ENCODE measurements at places on chromosomes 7 and 10.

DNA sequence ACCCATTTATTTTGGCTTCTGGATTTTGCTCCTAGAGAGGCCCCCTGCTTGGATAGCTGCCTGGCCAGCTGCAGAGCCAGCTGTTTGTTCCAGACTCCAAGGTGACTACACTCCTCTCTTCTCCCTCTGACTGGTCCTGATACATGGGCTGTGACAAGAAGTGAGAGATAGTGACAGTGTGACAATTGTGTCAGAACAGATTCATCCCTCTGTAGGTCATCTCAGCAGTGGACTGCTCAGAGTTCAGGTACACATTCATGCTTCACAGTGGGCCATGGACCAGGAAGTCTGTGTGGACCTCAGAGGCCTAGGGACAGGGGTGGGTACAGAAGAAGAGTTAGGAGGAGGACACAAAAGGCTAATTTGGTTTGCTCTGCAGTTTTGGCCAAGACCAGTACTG lies 188.2 kb upstream of the MKLN1 start:
- no peak for DNase-seq

DNA sequence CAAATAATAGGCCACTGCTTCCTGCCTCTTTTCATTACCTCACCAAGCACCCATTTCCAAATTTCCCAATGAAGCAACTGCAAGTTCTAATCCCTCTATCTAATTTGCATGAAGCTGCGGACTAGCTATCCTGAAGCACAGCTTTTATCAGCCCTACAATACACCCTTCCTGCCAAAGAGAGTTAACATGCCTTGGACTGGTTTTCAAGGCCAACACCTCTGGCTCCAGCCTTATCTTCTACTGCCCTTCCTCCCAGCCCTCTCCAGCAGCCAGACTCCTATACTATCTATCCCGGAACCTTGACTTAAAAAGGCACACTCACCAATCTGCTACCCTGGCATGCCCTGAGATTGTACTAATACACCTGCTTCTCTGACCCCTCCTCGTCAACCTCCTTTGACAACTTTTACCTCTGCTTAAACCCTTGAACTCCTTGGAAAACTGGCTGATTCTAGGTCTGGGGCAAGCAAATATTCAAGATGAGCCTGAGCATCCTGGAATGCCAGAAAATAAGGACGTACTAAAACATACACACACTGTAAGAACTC lies 73.4 kb downstream of the SGMS1 start:
- no peak for DNase-seq

DNA sequence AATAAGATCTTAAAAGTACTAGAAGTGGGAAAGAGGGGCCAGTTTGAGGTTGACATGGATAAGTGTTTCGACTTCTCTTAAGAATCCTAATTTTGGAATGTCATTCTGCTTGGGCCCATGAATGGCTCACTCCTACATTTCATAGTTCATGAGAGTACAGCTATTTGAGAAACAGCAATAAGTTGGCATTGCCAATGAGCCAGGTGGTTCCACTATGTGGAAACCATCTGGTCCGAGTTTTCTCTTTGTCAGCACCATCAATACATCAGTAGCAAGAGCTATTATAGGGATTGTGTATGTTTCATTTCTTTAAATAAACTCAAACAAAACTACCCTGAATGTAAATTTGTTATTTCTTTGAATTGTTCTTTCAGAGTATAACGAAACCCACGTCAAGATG lies 78.1 kb upstream of the NEBL start:
- no peak for DNase-seq

DNA sequence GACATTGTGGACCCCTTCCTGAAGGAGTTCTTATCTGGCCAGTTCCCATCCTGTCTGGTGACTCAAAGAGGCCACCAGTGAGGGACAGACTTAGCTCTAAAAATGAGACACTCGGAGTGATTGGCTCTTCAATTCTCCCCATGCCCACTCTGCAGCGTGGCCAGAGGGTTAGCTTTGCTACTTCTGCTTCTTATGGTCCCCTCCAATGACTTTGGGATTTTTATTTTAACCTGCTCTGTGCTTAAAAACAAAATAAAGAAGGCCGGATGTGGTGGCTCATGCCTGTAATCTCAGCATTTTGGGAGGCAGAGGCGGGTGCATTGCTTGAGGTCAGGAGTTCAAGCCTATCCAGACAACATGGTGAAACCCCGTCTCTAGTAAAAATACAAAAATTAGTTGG lies 573.0 kb upstream of the AUTS2 start:
- DNase-seq, result no peak

DNA sequence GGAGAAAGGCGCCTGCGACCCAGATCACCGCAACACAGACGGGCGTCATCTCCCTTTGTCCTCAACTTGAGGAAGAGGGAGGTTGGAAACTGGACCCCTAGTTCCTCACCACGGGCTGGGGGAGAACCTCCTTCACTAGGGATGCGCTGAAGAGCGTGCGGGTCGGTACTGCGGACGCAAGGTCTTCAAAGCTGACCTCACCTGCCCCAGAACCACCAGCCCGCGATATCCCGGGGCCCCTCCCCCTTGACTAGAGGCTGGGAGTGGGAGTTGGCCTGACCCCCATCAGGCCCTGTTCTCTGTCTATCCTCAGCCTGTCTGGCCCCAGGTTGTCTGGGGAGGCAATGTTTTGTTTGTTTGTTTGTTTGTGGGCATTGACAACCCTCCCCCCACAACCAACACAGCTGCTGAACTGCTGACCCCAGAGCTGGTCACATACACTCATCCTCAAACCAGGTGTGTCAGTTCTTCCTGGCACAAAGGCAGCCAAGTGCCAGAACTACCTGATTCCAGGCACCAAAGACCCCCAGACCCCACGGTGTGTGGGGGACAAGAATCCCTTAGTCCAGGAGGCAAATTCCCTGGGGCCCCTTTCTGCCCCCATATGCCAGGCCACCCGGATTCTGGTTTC lies 2.9 kb downstream of the NPM3 start:
- DNase-seq, result no peak

- DNase-seq, result no peak
Measured at GRCh38 chr7:82397879-82398524, 45.6 kb downstream of the CACNA2D1 start.

GRCh38 chr7:111997546-111997945 lies 208.7 kb downstream of the DOCK4 start:
- DNase-seq, result no peak

GRCh38 chr10:70321233-70321632 lies 37.4 kb upstream of the NPFFR1 start:
- no peak for DNase-seq

- no peak for DNase-seq
Measured at GRCh38 chr7:141550386-141551093, 670 bp upstream of the AGK start.

- DNase-seq, result no peak
Measured at GRCh38 chr10:36126076-36126475, 484.0 kb upstream of the FZD8 start.

DNA sequence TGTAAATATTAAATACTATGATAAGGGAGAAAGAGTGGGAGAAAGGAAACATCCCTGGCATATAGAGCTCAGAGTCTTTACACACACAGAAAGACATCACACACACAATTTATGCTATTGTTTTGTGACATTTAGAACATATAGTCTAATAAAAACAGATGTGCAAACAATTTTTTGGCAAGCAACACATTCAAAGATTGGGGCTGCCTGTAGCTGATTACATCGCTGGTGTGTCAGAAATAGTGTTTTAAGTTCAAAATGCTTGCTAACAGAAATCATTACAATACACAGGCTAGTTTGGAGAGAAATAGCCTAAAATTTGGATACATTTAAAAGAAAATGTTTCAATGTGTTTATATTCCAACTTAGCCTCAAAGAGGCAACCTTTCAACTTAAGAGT lies 256.7 kb upstream of the NPVF start:
- no peak for DNase-seq

GRCh38 chr7:141023295-141023694 lies 8.5 kb upstream of the MRPS33 start:
- no peak for DNase-seq

- no peak for DNase-seq
Measured at GRCh38 chr10:75801121-75801520, 369.7 kb downstream of the LRMDA start.

DNA sequence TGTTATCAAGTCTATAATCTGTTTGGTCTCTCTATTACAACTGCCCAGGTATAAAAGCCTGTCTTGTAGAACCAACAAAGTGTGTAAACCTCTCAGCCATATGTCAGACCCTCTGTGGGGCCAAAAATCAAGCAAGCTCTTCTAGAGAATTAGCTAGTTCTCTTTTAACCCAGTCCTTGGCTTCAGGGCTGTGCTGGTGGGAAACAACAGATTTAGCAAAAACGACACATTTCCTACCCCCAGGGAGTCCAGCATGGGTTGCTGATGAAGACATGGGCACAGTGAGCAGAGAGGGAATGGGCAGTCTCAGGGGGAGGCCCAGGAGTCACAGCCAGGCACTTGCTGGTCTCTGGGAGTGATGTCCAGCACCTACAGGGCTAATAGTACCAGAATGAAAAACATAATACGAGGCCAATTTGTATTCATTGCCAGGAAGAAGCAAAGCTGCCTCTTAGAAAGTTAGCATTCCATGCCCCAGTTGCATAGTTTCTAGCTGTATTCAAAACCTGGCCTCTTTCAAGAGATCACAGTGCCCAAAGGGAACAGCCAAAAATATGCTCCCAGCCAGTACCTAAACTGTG lies 80.1 kb downstream of the FRMD4A start:
- DNase-seq, result no peak

DNA sequence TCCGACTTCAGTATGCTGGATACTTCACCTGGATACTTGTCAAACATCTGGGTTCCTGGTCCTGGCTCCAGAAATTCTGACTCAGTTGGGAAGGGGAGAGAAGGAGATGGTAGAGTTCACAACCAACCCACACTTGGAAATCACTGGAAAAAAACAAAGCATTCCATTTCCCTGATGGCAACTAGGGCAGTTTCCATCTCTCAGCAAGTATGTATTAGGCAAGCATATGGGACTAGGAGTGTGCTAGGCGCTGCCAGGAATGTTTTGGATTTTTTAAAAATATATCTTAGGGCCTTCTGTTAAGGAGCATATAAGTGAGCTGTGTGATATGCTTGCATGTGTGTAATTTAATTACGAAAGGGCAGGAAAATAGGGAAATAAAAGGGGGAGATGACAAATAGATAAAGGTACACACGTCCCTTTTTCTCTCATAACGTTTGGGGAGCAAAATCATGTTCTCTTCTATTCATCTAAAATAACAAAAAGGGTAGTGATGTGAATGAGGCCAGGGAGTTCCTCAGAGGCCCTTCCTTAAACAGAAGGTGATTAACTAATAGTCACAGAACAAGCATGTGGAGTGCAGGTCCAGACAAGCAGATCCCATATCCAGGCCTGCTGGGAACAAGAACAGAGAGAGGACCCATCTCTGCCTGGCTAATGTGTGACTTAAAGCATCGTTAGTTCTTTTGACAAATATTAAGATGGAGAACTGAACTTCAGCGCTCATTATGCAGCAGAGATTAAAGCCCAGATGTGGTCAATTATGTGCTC lies 64.5 kb upstream of the NFE2L3 start:
- DNase-seq, result no peak

DNA sequence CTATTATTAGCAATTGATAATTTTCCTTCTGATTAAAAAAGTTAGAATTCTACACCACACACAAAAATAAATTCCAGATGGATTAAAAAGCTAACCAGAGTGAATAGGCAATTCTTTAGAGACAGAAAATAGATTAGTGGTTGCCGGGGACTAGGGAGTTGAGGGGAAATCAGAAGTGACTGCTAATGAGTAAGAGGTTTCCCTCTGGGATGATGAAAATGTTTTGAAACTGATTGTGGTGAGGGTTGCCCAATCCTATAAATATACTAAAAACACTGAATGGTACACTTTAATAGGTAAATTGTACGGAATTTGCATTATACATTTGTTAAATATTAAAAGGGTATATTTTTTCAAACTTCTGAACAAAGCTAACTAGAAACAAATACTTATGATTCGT lies 214.9 kb downstream of the GPAM start:
- no peak for DNase-seq

DNA sequence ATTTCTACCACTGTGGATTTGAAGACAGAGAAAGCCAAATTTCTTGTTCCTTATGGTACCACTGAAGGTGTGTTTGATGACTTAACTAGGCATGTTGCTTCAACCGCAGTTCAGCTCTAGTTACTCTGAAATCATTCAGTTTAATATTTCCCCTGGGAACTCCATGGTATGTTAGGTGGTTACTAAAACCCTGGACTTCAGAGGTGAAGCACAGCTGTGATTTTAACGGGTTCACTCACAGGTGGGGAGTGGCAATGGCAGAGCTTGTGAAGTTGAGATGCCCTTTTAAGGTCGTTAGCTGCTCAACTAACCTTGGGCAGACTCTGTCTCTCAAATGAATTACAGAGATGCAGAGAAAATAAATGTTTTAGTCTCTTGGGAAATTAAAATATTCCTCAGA lies 163.6 kb upstream of the PHYHIPL start:
- no peak for DNase-seq

GRCh38 chr10:91349381-91349780 lies 60.8 kb upstream of the HECTD2 start:
- no peak for DNase-seq

DNA sequence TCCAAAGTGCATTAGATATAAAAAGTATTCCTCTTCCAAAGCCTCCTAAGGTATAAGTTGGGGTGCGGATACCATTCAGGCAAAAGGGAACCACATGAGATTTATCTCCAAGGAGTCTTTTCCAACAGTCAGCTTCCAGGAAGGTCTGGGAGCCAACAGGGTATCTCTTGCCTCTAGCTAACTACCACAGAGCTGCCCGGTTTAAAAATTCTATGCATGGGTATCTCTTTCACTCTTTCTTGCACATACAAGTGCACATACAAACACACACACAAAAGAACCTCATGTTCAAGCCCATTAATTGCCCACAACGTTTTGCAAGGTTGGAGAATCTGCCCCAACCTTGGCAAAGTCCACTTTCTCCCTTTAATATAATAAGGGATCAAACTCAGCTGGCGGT lies 80.7 kb downstream of the CDK6 start:
- no peak for DNase-seq

DNA sequence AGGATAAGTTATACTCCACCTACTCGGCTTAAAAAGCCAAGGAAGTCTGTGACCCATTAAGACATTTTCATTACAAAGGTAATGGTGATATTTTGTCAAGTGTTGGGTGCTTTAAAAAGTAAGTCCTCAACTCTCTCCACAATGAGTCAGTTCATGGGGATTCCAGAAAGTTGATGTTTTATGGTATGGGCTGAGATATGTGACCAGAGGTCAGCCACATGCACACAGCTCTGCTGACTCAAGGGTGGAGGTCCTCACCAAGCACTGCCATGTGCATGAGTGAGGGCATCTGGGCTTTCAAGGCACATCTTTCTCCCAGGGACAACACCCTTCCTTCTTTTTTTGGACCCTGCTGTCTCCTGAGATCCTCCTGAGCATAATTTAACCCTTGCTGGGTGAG lies 292.9 kb downstream of the PTEN start:
- no peak for DNase-seq

DNA sequence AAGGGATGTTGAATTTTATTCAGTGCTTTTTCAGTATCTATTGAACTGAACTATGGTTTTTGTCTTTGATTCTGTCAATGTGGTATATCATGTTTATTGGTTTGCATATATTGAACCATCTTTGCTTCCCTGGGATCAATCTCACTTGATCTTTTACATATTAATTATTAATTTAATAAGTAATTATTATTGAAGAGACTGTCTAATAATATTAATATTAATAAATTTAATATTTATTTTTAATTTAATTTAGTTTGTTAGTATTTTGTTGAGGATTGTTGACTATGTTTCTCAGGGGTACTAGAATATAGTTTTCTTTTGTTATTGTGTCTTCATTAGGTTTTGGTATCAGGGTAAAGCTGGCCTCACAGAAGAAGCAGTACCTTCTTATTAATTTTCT lies 26.5 kb upstream of the TRA2A start:
- DNase-seq, result no peak
